ENCODE measurements at places on chromosomes 13 and 19. TPM values are rescaled to one million over a fixed set of nuclear protein-coding genes. Genes with fewer than 3 reads are reported as not detected.

NLRP9 gene
- not detected for total RNA-seq

- DNase-seq, result no peak
Measured at GRCh38 chr13:60303166-60303565, 93.9 kb upstream of the TDRD3 start.

- no peak for DNase-seq
Measured at GRCh38 chr19:42089772-42090171, 13.8 kb downstream of the ZNF574 start.

KLK3 gene
- total RNA-seq, result not detected

Measured in B cell (primary cell).